Calu3 (cell line): ENCODE measurements at places on chromosomes 11 and 22. TPM values are rescaled to one million over a fixed set of nuclear protein-coding genes. Genes with fewer than 3 reads are reported as not detected.
A peak's percentile ranks its signal among the peaks of the same experiment; 100 is the strongest.

- no peaks in the 10 kb centered on the region for H3K36me3 ChIP-seq
- H3K4me1 ChIP-seq: no peaks in the 10 kb centered on the region
- no peak for DNase-seq
- H3K27me3 ChIP-seq: no peaks in the 10 kb centered on the region
Observed at GRCh38 chr22:25714739-25715138, 27.2 kb upstream of the MYO18B start.

DNA sequence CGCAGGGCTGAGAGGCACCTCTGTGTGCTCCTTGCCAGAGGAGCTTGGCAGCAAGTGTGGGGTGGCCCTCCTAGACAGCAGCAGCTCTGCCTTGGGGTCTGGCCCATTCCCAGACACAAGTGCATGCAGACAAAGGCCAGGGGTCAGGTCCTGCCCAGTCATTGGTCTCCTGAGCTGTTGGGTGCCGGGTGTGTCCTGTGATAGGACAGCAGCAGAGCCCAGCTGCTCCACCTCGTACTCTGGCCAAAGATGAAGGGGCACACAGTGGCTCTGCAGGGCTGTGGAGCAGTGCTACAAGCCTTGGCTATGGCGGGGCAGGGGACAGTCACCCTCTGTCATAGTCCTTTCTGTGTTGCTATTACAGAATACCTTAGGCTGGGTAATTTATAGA lies 17.3 kb upstream of the OSBPL5 start:
- peaks cover 70% of the 10 kb centered on the region for H3K27me3 ChIP-seq
- H3K36me3 ChIP-seq: no peaks in the 10 kb centered on the region
- no peaks in the 10 kb centered on the region for H3K4me1 ChIP-seq
- H3K4me3 ChIP-seq: no peak overlapping the region

DNA sequence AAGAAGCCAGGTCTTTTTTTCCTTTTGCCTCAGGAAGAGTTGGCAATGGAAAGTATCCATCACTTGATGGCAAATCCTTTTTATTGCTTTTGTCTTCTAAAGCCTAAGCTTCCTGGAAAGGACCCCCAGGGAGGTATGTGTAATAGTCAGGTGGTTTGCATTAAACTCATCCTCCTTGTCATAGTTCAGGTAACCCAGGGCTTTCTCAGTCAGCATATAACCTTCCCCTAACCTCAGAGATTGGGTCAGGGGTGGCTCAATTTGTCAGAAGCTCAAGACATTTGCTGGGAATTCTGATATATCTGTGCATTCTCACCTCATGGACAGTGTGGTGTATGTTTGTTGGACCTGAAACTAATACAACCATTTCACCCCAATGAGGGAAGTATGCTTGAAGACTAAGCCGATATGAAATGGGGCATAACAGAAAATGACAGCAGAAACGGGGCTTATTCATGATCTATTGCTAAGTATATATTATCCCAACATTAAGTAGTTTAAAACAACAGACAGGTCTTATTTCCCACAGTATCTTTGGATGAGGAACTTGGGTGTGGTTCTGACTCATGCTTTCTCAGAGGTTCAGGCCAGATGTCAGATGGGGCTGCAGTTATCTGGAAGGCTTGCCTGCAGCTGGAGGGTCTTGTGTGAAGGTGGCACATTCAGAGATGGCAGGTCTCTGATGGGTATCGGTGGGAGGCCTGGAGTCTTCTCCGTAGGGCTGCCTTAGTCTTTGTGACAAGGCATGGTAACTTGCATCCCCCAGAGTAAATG lies 135.8 kb upstream of the SPON1 start:
- no peak for DNase-seq
- peaks cover 9% of the 10 kb centered on the region for H3K4me1 ChIP-seq
- no peaks in the 10 kb centered on the region for H3K36me3 ChIP-seq
- no peak overlapping the region for H3K4me3 ChIP-seq

GRCh38 chr11:43856993-43857392 lies 23.6 kb upstream of the ALKBH3 start:
- no peaks in the 10 kb centered on the region for H3K27me3 ChIP-seq
- no peak overlapping the region for H3K27ac ChIP-seq
- H3K36me3 ChIP-seq: peaks cover 7% of the 10 kb centered on the region
- H3K4me1 ChIP-seq: no peaks in the 10 kb centered on the region

DNA sequence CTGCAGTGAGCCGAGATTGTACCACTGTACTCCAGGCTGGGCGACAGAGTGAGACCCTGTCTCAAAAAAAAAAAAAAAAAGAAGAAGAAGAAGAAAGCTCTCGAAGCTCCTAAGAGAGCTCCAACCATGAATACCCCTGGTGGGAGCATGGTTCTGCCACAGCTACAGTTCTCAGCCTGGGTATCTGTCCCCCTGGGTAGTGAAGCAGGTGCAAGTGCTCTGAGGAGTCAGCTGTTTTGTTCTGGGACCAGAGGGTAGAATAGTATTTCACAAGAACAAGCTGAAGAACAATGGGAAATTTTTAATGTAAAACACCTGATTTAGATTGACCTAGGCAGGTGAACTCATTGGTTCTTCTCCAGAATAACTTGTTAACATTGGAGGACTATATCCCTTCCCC lies 4.3 kb upstream of the HYOU1 start:
- no peak overlapping the region for H3K27ac ChIP-seq
- H3K27me3 ChIP-seq: no peaks in the 10 kb centered on the region
- H3K4me1 ChIP-seq: no peaks in the 10 kb centered on the region
- H3K4me3 ChIP-seq: no peak overlapping the region

GRCh38 chr22:35140879-35141745 lies 75.2 kb downstream of the ISX start:
- no peak overlapping the region for H3K27ac ChIP-seq
- H3K4me1 ChIP-seq: no peaks in the 10 kb centered on the region
- H3K4me3 ChIP-seq: no peak overlapping the region
- H3K27me3 ChIP-seq: peaks cover 45% of the 10 kb centered on the region
- no peaks in the 10 kb centered on the region for H3K36me3 ChIP-seq
- peak; percentile 23 for DNase-seq

- peaks cover 8% of the 10 kb centered on the region for H3K4me1 ChIP-seq
- H3K27me3 ChIP-seq: no peaks in the 10 kb centered on the region
- H3K36me3 ChIP-seq: peaks cover 21% of the 10 kb centered on the region
Observed at GRCh38 chr11:9753021-9753420, 89.1 kb downstream of the SWAP70 start.

GRCh38 chr22:23237841-23238240 lies 57.5 kb downstream of the BCR start:
- H3K4me1 ChIP-seq: peaks cover 32% of the 10 kb centered on the region
- H3K27me3 ChIP-seq: no peaks in the 10 kb centered on the region
- H3K27ac ChIP-seq: no peak overlapping the region
- DNase-seq: no peak

GRCh38 chr11:19444231-19444630 lies 203.5 kb upstream of the E2F8 start:
- no peak overlapping the region for H3K4me3 ChIP-seq
- H3K27ac ChIP-seq: no peak overlapping the region
- H3K4me1 ChIP-seq: peaks cover 38% of the 10 kb centered on the region
- peaks cover 12% of the 10 kb centered on the region for H3K36me3 ChIP-seq
- DNase-seq: no peak
- no peaks in the 10 kb centered on the region for H3K27me3 ChIP-seq

DNA sequence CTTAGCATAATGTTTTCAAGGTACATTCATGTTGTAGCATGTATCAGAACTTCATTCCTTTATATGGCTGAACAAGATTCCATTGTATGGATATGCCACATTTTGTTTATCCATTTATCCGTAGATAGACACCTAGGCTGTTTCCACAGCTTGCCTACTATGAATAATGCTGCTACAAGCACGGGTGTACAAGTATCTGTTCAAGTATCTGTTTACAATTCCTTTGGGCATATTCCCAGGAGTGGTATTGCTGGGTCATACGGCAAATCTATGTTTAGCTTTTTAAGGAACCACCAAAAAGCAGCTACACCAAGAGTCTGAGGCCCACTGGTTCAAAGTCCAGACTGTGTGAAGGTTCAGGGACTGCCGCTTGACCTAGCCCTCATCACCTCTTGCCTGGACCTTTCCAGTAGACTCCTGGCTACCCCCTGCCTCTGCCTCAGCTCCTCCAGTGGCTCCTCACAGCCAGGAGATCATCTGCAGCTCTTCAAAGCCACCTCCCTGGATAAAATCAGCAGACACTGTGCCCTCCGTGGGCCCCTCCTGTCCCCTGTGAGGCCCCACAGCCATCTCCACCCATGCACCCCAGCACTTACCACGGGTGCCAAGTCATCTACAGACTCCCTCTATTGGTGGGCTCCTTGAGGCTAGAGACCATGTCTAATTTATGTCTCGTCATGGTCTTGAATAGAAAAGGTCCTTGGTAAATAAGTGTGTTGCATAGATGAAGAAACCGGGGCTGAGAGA lies 160.3 kb downstream of the MN1 start:
- no peak overlapping the region for H3K27ac ChIP-seq
- H3K4me3 ChIP-seq: no peak overlapping the region
- no peaks in the 10 kb centered on the region for H3K36me3 ChIP-seq

- H3K4me3 ChIP-seq: no peak overlapping the region
- H3K4me1 ChIP-seq: no peaks in the 10 kb centered on the region
- peaks cover 46% of the 10 kb centered on the region for H3K27me3 ChIP-seq
- no peak for DNase-seq
Observed at GRCh38 chr11:19450282-19450681, 209.5 kb upstream of the E2F8 start.

DNA sequence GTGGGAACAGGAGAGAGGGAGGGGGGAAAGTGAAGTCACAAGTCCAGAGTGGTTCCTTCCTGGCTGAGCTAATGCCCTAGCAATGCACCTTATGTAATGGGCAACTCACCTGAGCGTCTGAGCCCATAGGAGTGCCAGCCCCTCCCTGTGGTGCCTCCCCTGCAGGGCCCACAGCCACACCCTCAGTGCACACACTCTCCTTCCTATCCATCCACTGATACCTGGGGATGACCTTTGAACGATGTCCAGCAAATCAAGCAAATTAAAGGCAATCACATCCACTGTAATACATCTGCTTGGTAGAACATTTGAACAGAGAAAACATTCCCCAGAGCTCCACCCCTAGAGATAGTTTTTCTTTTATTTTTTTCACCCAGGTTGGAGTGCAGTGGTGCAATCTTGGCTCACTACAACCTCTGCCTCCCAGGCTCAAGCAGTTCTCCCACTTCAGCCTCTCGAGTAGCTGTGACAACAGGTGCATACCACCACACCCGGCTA lies 19.6 kb upstream of the MICAL2 start:
- peaks cover 53% of the 10 kb centered on the region for H3K36me3 ChIP-seq
- peak overlapping the region; percentile 99 for H3K27ac ChIP-seq
- peak; percentile 91 for DNase-seq
- H3K27me3 ChIP-seq: no peaks in the 10 kb centered on the region
- H3K4me1 ChIP-seq: peaks cover 99% of the 10 kb centered on the region
- peak overlapping the region; percentile 20 for H3K4me3 ChIP-seq

GRCh38 chr11:110912437-110912836 lies 200.2 kb upstream of the ARHGAP20 start:
- no peaks in the 10 kb centered on the region for H3K36me3 ChIP-seq
- no peak overlapping the region for H3K4me3 ChIP-seq
- no peaks in the 10 kb centered on the region for H3K27me3 ChIP-seq
- peaks cover 20% of the 10 kb centered on the region for H3K4me1 ChIP-seq
- H3K27ac ChIP-seq: no peak overlapping the region

DNA sequence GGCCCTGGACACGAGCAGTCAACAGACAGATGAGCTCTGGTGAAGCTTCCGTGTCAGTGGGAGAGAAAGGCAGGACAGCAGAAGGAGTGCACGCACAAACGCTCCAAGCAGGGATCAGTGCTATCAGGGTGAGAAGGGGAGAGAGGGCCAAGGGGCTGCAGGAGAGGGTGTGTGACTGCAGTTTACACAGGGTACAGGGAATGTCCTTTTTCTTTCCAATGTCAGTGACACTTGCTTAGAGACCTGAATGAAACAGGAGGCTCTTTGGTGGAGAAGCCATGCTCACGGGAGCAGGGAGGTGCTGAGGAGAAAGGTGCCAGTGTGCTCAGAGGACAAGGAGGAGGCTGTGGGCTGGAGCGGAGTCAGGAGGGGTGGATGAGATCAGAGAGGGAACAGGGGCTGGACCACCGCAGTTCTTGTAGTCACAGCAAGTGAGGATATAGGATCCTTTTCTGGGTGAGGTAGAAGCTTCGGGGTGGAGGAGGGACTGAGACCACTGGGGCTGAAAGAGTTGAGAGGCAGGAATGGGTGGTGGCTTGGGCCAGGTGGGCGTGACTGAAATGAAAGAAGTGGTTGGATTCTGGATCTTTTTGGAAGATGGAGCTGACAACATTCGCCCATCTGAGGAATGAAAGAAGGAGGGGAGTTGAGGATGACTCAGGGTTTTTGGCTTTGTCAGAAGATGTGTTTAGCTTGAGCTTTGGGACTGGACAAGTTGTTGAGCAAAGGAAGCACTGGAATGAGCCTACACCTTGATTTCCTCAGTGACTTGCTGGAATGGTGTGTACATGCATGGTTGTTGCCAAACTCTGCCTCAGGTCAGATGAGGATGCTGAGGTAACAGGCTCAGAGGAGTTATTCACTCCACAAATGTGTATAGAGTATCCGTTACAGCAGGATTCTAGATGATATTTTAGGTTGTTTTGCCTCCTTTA lies 87.9 kb downstream of the ADAMTS15 start:
- H3K27ac ChIP-seq: no peak overlapping the region
- H3K4me1 ChIP-seq: no peaks in the 10 kb centered on the region
- H3K36me3 ChIP-seq: no peaks in the 10 kb centered on the region
- DNase-seq: no peak
- H3K27me3 ChIP-seq: peaks cover 73% of the 10 kb centered on the region

- no peak for DNase-seq
- H3K27ac ChIP-seq: no peak overlapping the region
- no peaks in the 10 kb centered on the region for H3K36me3 ChIP-seq
- H3K27me3 ChIP-seq: peaks cover 70% of the 10 kb centered on the region
- no peak overlapping the region for H3K4me3 ChIP-seq
- no peaks in the 10 kb centered on the region for H3K4me1 ChIP-seq
Observed at GRCh38 chr22:36636916-36637315, 66.6 kb downstream of the CACNG2 start.

DNA sequence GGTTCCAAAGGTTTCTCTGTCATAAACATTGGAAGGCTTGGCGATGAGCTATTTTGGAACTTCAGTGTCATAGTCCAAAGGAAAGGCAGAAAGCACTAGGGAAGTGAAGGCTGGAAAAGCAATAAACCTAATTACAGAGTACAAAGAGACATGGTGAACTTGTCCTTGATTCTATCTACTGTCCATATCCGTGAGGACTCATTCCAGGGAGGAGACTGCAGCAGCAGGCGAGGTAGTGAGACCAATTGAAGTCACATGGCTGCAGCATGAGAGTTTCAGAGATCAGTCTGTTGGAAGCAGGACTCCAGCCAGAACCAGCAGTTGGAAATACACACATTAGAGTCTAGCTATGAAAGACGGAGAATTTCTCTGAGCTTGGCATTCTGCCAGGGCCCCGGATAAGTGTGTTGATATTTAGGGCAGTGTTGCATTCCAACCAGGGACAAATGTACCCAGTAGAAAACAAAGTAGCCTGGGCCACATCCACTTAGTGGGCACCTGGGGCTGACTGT lies 54.1 kb upstream of the ARHGAP42 start:
- H3K27me3 ChIP-seq: no peaks in the 10 kb centered on the region
- H3K27ac ChIP-seq: peak overlapping the region; percentile 0
- no peak overlapping the region for H3K4me3 ChIP-seq
- H3K4me1 ChIP-seq: peaks cover 31% of the 10 kb centered on the region
- H3K36me3 ChIP-seq: no peaks in the 10 kb centered on the region

PATE2 gene
- total RNA-seq: not detected in 2 replicates

TBX1 gene
- total RNA-seq: not detected in 2 replicates

OR8D1 gene
- total RNA-seq: not detected in 2 replicates

RFPL3 gene
- total RNA-seq: not detected in 2 replicates

APOL2 gene
- total RNA-seq: 90.1 and 154 TPM in 2 replicates

POU2AF1 gene
- not detected in 2 replicates for total RNA-seq
